ENCODE measurements at places on chromosomes 3 and 15.

DNA sequence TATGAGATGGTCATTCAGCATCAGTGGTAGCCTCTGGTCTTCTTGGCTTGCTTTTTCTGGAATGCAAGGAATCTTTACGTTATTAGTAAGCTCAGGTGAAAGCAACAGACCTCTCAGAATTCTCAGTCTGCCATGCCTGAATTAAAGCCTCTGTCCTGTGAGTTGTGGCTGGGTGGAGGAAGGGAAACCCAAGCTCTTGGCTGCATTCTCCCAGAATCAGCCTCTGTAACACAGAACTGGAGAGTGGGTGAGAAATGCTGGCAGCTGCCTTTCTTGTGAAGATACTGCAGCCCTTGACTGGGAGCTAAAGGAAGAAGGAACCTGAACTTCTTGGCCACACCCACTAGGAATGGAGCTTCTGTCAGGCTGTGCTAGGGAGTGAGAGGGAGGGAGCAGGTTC is 505.8 kb downstream of the EPHA3 start:
- DNase-seq, result no peak

DNA sequence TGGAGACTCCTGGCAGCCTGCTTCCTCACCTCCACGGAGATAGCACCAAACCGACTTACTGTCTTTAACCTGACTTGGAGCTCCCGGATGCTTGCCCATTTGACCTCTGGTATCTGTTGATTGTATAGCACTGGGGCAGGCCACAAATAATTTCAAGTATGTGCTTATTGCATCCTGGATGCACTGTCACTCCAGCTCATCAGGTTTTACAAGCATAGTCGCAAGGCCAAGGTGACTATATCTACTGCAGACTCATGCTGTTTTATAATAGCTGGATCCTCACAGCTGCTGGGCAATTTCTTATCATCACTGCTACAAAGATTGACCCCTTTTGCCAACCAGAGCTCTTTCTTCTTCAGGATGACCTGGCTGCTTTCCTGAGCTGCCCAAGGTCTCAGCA is 45.6 kb downstream of the PEX5L start:
- no peak for DNase-seq

- DNase-seq, result no peak
These were observed 19.9 kb upstream of the TPM1 start for GRCh38 chr15:63022663-63023062.

- peak; percentile 32 for DNase-seq
These were observed 38.6 kb downstream of the TAFA4 start for GRCh38 chr3:68893600-68894239.

DNA sequence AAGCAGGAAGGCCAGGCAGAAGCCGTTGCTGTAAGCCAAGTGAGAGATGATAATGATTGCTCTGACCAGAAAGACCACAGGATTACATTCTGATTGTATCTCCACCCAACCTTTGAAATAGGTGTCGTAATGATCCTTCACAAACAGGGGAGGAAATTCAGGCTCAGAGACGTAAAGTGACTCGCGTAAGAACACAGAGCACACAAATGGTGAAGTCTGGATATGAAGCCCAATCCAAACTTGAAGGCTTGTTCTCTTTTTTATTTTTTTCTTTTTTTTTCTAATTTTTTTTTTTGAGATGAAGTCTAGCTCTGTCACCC is 25.3 kb upstream of the PIAS1 start:
- no peak for DNase-seq

Data from smooth muscle cell of the brain vasculature (primary cell).